MM.1S (cell line): ENCODE measurements at places on chromosomes 6 and 20.

DNA sequence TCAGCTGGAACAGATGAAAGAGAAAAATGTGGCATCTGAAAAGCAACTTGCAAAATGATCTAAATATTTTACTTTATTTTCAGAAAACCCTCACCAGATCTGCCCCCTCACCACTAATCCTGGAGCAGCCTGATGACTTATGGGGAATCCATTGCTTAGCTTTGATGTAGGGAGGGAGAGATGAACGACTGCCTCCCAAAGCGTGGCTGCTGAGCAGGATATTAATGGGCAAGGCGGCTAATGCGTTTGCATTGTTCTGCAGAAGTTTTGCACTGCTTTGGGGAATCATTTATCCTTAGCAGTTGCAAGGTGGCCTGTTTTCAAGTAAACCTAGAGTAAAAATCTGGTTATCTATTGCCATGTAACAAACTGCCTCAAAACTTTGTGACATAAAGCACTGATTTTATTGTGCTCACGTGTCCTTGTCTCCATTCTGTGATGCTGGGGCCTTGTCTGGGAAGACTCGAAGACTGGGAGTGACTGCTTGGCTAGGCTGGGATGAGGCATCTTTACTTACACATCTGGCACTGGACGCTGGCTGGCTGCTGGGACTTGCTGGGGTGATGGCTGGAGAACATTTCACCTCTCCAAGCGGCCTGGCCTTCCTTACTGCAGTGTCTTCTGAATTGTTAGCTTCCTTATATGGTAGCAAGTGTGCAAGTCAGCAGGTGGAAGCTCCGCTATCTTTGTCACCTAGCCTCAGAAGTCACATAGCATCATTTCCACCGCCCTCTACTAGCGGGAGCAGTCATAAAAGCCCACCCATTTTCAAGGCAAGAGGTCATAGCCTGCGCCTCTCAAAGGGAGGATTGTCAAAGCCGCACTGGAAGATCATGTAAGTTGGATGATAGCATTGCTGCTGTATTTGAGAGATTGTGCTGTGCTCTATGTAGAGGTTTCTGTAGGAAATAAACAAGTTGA, 313.2 kb downstream of the NRN1 start:
- DNase-seq: no peak

GRCh38 chr6:13668291-13668928, 43.2 kb downstream of the RANBP9 start:
- peak; percentile 85 for DNase-seq

DNA sequence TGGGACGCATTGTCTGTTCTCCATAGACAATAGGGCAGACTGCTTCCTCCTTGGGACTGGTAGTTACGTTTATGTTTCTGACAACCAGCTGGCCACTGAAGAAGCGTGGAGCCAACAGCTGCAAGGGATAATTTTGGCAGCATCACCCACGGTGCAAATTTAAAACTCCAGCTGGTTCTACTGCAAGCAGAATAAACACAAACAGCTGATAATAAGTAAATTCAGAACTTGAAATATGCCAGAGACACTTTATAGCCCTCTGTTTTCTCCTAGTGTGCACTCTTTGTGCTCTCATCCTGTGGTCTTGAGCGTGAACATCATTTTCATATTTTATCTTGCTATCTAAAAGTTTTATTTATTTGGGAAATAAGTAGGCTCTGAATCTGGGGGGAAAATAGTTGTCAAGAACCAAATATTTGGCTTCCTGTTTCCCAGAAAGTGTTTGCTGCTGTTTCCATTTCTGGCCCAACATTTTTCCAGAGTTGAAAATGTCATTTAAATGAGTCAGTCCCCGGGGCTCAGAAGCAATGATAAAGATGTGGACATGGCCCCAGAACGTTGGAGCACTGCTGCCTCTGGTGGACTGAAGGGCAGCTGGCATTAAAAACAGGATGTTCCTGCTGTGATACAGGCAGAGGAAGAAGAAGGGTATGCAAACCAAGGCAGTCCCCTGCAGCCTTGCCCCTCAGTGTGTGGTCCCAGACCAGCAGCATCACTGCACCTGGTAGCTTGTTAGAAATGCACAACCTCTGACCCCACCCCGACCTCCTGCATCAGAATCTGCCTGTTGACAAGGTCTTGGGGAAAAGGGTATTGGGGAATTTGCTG, 12.5 kb upstream of the THBD start:
- DNase-seq: no peak

GRCh38 chr20:1466211-1467081, at the start of gene NSFL1C:
TSS of gene NSFL1C (minus strand) at chr20:1466849. CDS start at chr20:1466824, 25 bp downstream.
- DNase-seq: peak; percentile 94

DNA sequence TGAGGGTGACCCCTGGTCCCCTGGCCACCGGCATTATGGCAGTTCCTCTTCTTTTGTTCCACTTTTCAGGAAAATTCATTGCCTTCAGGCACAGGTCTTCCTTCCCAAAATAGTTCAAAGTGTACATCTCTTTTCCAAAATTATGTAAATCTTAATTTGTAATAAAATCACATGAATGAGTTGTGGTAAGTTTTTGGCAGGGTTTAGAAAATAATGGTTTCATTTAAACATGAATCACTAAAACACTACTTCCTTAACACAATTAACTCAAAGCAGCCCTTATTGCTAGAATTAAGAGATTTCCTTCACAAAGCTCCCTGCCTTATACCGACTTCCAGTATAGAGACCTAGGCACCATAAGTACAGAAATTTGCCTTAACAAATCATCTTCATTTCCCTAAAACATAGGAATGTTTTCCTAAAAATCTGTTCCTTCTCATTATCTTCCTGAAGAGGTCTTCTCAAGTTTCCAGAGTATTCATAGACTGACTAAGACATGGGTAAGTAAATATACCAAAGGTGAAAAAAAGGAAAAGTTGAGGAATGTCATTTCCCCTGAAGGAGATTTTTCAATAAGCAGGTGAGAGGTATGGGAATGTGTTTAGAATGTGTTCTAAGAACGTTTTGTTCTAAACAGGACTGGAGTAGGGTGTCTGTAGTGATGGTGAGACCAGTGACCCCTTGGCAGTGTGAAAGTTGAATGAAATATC, 148.2 kb upstream of the CITED2 start:
- no peak for DNase-seq

- no peak for DNase-seq
These were observed 20.1 kb upstream of the ISM1 start for GRCh38 chr20:13200767-13201500.

- peak; percentile 28 for DNase-seq
These were observed 14.7 kb downstream of the KCNQ2 start for GRCh38 chr20:63457737-63458136.

- no peak for DNase-seq
These were observed 17.7 kb downstream of the GPX6 start for GRCh38 chr6:28497893-28498292.

- peak; percentile 79 for DNase-seq
These were observed at the start of gene TPD52L1 for GRCh38 chr6:125153391-125154117. TSS of gene TPD52L1 (plus strand) at chr6:125153773. CDS start at chr6:125153952, 179 bp downstream.

- no peak for DNase-seq
These were observed 221.6 kb upstream of the CDYL start for GRCh38 chr6:4554645-4555044.

- no peak for DNase-seq
These were observed 7.3 kb upstream of the GJB7 start for GRCh38 chr6:87336367-87336766.

DNA sequence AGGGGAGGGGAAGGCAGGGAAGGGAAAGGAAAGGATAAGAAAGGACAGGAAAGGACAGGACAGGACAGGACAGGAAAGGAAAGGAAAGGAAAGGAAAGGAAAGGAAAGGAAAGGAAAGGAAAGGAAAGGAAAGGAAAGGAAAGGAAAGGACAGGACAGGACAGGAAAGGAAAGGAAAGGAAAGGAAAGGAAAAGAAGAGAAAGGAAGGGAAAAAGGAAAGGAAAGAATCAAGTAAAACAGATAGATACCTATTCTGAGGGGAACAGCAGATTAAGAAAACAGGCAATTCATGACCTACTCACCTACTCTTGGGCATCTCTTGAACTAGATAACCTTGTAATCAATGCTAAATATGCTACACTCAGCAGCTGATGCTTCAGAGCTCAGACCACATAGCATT, 265.4 kb downstream of the SYNE1 start:
- DNase-seq: no peak

- DNase-seq: no peak
These were observed 27.8 kb downstream of the POFUT1 start for GRCh38 chr20:32235331-32236047.

GRCh38 chr6:35141007-35141655, at the start of gene TCP11:
TSS of gene TCP11 (minus strand) at chr6:35141339. CDS start at chr6:35140870, 469 bp downstream.
- no peak for DNase-seq

DNA sequence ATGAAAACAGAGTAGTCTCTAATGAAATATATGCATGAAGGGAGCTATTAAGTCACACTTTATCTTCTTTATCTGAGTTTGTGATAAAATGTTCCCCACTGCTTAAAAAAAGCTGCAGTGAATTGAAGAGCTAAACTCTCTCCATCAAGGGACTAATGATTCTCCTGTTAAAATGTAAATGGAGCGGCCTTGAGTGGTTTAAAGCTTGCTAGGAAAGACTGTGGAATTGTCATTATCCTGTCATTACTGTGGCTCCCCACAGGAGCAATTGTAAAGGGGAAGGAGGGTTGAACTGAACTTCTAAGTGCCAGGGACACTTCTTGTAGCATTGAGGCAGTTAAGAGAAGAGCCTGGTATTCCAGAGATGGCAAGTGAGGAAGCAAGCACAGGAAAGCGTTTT, 17.3 kb upstream of the CNR1 start:
- no peak for DNase-seq

GRCh38 chr20:9889270-9889981, 50.5 kb upstream of the PAK5 start:
- peak; percentile 86 for DNase-seq

GRCh38 chr6:40378071-40378724, 209.0 kb downstream of the LRFN2 start:
- DNase-seq: no peak

GRCh38 chr6:134593442-134593841, 275.5 kb upstream of the SGK1 start:
- DNase-seq: no peak

DNA sequence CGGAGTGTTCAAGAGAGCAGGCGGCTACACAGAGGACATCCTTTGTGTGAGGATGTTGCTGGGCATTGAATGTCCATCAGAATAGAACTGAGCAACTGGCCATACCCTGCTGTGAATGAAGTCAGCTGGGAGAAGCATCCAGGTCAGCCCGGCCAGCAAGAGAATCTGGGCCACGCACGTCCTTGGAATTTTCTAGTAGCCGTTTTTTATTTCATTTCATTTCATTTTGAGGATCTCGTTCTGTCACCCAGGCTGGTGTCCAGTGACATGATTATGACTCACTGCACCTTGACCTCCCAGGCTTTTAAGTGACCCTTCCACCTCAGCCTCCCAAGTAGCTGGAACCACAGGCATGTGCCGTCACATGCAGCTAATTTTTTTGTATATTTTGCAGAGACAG, 97.9 kb downstream of the SSR1 start:
- DNase-seq: no peak

- DNase-seq: peak; percentile 51
These were observed 14.1 kb downstream of the TXNDC5 start for GRCh38 chr6:7896465-7896987.

GRCh38 chr6:38185752-38186151, 366.2 kb downstream of the ZFAND3 start:
- DNase-seq: no peak

DNA sequence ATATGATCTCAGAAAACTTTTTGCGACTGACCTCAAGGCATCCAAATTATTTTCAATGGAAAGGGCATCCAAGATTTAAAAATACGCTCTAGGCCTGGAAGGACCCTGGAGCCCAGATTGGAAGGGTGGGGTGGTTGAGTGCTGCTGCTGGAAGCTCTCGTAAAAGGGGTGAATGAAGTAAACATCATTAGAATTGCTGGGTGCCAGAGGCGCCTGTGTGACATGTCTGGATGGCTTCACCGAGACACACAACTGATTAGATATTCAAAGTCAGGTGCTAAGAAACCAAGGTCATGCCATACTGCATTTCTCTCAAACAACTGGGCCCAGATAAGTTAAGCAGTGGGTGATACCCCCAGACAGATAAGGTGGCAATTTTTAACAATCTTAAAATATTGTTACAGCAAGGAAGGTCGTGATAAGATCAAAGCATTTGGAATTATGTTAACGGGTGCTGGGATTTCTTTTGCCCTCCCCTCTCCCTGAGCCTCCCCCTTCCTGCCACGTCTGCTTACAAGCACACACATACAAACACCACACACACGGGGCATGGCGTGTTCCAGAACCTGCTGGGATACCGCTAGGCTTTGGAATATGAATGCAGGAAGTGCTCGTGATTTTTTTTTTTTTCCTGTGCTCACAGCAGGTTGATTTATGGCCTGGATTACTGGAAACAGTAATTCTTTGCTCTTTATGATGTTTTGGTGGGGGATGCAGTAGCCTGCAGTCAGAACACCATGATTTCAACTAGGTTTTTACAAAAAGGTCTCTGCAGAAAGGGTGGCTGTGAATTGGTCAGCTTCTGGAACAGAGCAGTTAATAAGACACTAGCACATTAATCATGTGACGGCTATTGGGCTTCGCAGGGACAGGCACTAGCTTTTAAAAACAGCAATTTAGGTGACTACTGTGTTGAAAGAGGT, 551.2 kb downstream of the QKI start:
- no peak for DNase-seq

GRCh38 chr20:63704749-63705117, 3.0 kb downstream of the ARFRP1 start:
- DNase-seq: no peak

GRCh38 chr20:16587066-16587465, 13.8 kb upstream of the KIF16B start:
- DNase-seq: no peak

GRCh38 chr6:140533526-140533925, 1159.1 kb upstream of the CITED2 start:
- DNase-seq: no peak

DNA sequence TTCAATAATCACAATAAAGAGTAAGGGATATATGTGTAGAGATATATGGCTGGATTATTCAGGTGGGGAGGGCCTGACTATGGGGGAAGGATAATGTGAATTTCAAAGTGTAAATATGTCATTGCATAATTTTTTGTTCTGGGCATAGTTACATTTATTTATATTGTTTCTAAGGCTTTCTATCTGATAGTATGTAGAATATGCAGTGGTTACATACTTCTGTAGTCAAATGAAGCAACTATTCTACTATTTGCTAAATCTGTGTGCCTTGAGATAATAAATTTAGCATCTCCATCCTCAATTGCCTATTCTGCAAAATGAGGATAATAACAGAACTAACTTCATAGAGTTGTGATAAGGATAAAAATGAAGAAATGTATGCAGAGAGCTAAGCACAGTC, 359.2 kb downstream of the CDKAL1 start:
- DNase-seq: no peak

DNA sequence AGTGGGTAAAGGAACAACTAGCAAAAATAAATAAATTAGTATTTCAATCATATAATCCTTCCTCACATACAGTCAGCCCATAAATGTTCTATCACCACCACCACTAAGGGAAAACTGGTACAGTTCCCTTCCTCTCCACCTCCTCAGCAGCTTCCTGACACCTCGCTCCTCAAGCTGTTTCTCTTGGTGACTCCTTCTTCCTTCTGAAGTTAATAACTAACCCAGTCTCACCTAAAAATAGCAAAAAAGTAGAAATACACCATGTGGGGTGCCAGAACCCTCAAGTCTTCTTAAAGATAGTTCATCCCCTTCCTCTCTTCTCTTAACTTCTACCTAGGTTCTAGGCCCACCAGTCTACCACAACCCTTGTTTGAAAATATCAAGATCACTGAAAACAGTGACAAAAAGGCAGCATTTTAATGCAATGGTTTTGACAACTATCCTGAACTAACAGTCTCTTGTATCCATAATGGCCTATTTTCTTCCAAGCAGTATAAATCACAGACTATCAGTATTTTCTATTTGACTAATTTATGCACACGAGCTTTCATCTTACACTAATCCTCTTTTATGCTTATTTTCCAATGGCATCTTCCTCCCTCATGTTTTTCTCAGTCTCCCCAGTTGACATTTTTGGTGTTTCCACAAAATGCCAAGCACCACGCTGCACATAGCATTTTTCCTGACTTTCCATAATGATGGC, 85.5 kb downstream of the KHDC1L start:
- no peak for DNase-seq
